ENCODE measurements at places on chromosomes 11 and 22.

DNA sequence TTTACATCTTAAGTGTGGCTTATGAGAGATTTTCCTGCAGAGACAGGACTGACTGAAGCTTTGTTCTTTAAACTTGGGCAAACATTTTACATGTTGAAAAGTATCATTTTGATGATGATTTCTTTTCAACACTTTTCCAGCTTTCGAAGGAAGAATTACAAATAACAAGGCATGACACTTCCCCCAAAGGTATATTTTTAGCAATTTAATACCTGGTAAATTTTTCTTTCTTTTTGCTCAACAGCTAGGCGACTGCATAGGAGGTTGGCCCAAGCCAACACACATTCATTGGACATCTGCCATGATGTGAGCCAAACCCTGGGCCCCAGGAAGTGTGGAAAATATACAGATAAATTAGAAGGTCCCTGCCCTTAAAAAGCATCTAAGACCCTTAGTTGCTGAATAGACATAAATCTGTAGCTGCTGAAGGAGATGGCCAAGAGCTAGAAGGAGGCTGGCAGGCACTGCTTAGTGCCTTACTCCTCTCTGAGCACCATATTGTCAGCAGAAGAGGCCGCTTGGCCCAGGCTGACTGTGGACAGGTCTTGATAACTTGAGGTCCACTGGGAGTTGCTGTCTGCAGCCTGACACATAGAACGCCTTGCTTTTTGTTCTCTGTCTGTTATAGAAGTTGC lies 53.3 kb upstream of the CD44 start:
- no peak for DNase-seq

DNA sequence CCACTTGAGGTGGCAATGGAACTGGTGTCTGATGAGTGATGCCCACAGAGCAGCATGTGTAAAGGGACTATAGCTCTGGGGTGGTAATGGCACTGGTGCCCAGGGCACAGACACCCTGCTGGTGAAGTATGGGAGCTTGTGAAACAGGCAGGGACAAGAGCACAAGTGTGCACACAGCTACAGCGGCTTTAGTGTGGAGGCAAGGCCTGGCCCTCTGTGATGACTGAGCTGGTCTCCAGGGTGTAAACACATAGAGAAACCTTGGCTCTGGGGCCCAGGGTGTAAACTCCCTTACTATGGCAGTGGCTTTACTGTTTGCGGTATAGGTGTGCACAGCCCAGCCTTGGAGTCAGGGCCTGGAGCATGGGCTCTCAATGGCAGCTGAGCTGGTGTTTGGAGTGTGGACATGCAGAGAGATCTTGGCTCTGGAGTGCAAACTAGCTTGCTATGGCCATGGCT lies 46.3 kb downstream of the BIRC2 start:
- no peak for DNase-seq

DNA sequence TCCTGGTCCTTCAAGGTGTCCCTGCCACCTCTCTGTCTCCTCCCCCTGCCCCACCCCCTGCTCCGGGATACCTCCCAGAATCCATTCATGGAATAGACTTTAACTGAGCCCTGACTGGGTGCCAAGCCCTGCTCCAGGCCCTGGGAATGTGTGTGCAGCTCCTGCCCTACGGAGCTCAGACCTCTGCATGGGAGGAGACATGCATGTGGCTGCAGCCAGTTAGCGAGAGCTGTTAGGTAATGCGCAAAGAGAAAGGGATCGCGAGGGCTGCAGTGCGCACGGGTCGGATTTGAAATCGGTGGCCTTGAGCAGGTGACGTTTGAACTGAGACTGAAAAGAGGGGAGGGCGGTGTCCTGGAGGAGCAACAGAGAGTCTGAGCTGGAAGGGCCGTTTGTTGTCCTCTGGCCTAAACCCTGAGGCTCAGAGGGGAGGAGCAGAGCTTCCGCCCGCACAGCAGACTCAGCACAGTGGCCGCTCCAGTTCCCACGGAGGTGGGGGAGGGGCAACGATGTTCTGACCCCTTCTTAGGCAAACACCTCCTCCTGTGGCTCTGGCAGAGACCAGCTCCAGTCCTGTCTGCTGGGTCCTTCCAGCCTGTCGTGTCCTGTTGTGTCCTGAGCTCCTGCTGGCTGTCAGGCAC lies 19.8 kb upstream of the LRRC10B start:
- DNase-seq, result peak; percentile 37

GRCh38 chr11:57425565-57426438 lies 1.1 kb downstream of the SLC43A3 start:
- peak; percentile 60 for DNase-seq

- peak; percentile 77 for DNase-seq
These were observed 33.9 kb upstream of the FJX1 start for GRCh38 chr11:35584321-35584720.

DNA sequence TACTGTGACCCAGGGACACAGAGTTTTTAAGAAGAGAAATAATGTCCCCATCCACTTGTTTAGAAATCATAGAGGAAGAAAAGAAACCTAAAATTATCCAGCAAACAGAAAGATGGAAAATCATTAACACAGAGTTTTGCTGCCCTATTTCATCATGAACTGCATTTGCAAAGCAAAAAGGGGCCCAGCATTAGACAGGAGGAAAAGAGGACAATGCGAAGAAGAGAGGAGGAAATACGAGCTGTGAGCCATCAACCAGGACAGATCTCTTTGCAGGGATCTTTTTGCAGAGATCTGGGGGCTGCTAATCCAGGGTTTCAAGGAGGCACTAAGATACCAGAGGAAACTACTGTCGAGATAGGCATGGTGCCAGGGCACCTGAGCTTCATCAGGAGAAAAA lies 14.4 kb upstream of the NCAM1 start:
- DNase-seq, result no peak
